Ecto neural progenitor cell (in vitro differentiated cells): ENCODE measurements at places on chromosomes 7 and 10.

- DNase-seq, result no peak
Observed at GRCh38 chr10:79933961-79934360, 14.9 kb downstream of the SFTPD start.

- no peak for DNase-seq
Observed at GRCh38 chr7:135538376-135538775, 19.3 kb upstream of the NUP205 start.

DNA sequence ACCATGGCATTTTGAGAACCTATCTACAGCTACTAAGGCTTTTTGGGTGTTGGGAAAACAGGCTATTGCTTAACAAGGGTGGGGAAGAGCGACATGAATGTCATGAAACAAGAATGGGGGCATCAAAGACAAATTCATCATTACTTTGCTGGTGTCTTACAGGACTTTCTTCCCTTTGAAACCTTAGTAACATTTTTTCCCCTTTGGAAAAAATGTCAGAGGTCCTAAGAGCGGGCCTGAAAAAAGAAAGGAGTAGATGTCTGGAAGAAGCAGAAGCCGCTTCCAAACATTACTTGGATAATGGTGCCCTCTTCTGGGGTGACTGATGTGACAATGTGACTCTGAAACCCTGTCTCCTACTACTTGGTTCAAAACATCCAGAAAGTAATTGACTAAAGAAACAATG lies 3.8 kb upstream of the DDX50 start:
- DNase-seq, result peak; percentile 50

DNA sequence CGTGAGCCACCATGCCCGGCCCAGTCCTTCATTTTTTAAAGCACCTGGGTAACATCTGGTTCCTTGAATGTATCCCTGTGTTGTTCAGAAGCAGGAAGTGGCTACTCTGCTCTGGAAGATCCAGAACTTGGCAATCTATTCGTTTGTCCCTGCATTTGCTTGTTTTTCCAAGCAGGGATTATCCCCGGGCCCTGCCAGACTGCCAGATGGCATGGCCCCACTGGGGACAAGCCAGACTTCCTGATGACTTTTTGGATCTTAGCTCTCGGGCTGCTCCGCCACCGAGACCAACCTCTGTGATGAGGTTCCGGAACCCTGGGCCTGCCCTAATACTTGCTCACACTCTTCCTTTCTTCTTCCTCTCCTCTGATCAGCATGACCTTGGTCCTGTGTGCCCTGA lies 496.7 kb downstream of the TYW1 start:
- no peak for DNase-seq

GRCh38 chr10:119166564-119166963 lies 1.1 kb upstream of the SFXN4 start:
- no peak for DNase-seq

DNA sequence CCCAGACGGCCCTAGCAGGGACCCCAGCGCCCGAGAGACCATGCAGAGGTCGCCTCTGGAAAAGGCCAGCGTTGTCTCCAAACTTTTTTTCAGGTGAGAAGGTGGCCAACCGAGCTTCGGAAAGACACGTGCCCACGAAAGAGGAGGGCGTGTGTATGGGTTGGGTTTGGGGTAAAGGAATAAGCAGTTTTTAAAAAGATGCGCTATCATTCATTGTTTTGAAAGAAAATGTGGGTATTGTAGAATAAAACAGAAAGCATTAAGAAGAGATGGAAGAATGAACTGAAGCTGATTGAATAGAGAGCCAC lies 184 bp downstream of the CFTR start:
- DNase-seq, result no peak

- peak; percentile 45 for DNase-seq
Observed at GRCh38 chr10:5584895-5585516, 60.2 kb downstream of the CALML3 start.

GRCh38 chr10:128516180-128516579 lies 390.0 kb upstream of the MKI67 start:
- no peak for DNase-seq

- DNase-seq, result no peak
Observed at GRCh38 chr10:54009672-54010071, 791.4 kb downstream of the PCDH15 start.

DNA sequence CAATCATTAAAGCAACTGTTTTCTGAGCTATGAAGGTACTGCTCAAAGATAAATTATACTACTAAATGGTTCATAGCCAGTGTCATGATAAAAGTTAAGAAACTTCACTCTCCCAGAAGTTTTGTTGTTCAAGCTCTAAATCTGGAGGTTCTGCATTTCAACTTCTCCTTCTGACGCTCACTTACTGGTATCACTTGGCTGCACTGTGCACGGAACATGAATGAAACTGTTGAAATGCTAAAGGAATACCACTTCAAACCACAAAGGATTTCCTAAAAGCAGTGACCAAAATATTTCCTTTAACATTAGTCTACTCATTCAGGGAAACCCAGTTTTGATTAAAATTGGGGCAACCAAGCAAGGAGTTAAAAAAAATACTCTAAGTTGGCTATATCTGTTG lies 93.6 kb downstream of the UBE2H start:
- DNase-seq, result no peak

GRCh38 chr10:27312854-27313253 lies 72.3 kb upstream of the ACBD5 start:
- no peak for DNase-seq

DNA sequence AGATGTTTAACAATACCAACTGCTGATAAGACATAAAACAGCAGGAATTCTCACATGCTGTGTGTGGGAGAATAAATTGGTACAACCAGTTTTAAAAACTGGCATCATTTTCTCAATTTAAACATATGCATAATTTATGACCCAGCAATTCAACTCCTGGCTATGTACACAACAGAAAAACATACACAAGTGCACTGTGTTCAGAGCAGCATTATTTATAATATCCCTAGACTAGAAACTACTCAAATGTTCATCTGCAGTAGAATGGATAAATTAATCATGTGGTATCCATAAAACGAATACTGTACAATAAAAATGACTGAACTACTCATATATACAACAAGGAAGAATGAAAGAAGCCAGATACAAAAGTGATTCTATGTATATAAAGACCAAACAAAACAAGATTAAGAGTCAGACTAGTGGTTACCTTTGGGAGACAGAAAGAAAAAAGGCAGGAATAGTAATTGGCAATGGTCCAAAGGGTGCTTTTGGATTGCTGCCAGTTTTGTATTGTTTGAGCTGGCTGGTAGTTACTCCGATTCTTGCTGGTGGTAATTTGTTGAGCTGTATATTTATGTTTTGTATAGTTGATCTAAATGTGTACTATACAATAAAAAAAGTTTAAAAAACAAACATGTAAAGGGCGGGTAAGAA lies 306.0 kb downstream of the TFEC start:
- no peak for DNase-seq

DNA sequence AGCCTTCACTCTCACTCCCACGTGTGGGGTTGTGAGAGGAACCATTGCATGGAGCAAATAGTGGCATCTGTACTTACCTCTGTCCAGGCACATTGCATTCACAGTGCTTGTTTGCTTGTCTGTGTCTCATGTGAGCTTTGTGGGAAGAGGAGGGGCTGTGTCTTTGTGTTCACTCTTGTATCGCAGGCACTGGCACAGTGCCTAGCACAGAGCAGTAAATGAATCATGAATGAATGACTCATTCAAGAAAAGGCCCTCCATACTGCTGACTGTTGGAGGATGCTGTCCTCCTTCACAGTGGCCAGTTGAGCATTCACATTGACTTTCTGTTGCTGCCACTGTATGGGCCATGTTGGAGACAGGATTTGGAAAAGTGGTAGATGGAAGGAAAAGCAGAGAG lies 125.3 kb downstream of the SORCS3 start:
- no peak for DNase-seq

GRCh38 chr7:157690833-157691585 lies 354.2 kb downstream of the DNAJB6 start:
- peak; percentile 86 for DNase-seq

DNA sequence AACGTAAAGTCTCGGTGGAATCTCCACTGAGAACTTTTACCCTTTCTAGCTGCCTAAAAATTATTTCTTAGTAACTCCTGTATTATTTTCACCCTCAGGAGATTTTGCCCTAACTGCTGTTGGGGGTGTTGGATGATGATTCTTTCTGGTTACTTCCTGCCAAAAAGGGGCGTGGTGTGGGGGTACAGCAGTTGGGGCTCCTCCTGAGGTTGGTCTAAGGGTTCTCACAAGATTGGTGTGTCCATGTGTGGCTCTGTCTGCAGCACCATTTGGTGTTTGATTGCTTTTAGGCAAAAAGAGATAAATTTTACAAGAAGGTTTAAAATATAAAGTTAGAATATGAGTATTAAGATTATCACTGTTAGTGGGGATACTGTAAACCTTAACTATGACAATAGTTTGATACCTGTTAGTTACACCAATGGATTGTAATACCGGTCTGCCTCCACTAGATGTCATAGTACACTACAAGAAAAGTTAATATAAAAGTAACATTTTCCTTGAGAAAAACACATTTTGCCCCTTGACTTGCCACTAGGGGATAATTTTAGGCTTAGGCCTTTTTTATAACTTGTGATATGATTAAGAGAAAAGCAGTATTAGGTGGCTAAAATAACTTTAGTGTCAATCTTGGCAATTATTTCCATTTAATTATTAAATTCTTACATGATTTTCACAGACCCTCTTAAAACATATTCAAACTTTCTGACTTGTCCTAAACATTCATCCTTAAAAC lies 928.7 kb downstream of the IPMK start:
- no peak for DNase-seq

GRCh38 chr10:93061594-93062513 lies 1.3 kb downstream of the CYP26C1 start:
- DNase-seq, result no peak

DNA sequence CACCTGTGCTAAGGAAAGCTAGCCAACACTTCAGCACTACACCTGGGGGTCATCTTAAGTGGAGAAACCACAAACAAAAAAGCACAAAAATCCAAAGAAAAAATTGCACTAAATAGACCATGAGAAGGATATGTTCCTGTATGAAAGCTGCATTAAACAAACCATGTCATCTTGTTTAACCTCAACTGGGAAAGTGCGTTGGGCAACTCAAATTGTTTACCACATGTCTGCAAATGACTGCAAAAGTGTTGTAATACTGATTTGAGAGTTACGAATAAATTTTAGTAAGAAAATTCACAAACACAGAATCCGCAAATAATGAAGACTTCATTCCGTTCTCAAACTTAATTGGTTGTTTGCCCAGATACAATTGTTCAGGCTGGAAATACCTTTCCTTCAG lies 111.9 kb upstream of the EGFR start:
- DNase-seq, result no peak

DNA sequence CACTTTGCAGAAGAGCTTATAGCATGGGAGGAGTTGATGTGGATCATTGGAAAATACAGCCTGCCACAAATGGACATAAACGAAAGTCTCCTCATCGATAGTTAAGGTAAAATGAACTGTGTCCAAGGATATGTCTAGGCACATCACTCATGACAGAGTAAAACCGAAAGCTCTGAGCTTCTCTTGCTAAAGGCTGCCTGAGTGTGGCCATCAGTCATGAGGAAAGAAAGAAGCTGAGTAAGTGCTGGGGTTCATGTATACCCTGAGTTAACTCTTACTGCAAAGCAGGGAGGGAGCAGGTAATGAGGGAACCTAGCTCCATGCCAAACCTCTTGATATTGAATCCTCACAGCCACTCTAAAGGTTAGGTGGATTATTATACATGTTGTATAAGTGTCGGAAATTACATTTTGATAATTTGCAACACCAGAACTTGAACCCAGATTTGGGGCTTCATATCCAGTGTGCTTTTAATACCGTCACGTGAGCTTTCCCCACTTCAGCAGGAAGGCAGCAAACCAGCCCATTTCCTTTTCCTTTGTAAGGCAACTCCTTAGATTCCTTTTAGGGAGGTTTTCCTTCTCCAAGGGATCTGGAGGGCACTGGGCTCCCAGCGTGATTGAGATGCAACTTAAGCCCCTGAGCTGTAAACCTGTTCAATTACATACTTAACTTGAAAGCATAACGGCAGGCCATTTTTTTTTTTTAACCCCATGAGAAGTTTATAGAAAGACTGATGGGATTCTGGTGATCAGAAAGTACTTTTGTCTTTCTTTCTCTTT lies 215.0 kb downstream of the PHF14 start:
- no peak for DNase-seq

GRCh38 chr7:142263598-142264380 lies 5.9 kb upstream of the PRSS58 start:
- no peak for DNase-seq

DNA sequence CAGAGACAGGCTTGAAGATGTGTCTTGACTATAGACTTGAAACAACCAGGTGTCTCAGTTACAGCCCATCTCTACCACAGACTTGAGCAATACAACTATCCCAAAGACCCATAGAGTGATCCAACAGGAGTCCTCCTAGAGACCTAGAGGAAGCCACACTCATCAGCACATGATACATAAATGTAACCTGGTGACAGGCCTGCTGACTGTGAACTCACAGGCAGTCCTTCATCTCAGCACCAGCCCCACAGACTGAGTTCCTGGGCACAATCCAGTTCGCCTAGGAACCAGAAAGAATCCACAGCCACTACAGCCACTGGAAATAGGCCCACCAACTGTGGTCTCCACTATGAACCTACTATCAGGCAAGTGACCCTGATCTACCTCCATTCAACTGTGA lies 121.3 kb downstream of the MACC1 start:
- no peak for DNase-seq

DNA sequence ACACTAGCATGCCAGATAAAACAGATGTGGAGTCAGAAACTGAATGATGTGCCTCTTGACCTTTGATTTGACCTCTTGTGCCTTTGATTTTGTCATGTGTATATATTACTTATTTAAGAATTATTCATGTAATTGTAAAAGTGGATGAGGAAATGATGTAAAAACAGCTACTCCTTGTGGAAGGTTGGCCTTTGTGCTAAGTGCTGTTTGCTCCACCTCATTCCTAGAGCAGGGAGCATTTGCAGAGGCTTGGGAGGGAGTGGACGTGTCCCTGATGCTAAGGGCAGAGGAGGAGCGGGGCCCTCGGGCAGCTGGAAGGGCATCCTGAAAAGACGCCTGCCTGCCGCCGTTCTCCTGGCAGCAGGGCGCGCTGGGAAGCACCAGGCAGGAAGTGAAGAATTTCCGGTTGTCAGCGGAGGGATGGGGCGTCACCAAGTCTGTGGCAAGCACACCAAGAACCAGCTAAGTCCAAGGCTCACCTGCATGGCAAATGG lies 197.6 kb upstream of the ZNF32 start:
- peak; percentile 34 for DNase-seq

- DNase-seq, result no peak
Observed at GRCh38 chr10:4519658-4520402, 306.2 kb upstream of the AKR1E2 start.

DNA sequence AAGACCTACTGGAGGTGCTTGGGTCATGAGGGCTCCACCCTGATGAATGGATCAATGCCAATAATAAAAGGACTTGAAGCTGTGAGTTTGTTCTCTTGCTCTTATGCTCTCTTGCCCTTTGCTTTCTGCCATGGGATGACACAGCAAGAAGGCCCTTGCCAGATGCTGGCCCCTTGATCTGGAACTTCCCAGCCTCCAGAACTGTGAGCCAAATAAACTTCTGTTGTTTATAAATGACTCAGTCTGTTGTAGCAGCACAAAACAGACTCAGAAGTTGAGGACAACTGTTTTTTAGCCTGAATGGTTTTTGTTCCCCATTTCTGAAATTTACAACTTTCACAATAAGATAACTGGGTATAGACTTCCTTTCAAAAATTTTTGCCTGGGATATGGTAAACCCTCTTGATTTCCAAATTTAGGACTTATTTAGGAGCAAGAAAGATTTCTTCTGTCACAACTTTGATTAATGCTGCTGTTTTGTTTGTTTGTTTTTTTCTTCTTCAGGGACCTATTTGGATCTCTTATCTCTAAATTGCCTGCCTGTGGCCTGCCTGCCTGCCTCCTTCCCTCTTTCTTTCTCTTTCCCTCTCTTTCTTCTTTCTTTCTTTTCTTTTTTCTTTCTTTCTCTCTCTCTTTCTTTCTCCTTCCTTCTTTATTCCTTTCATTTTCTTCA lies 12.1 kb downstream of the ENTPD1 start:
- DNase-seq, result no peak
